Bronchial epithelial cell (primary cell): ENCODE measurements at places on chromosomes 11 and 22. TPM values are rescaled to one million over a fixed set of nuclear protein-coding genes. Genes with fewer than 3 reads are reported as not detected.

Gene MRGPRF
- total RNA-seq = 0.53 TPM in 1 of 2 replicates, not detected in the other

- peak; percentile 66 for DNase-seq
Measured at GRCh38 chr11:3807909-3808860, at the start of gene PGAP2. TSS of gene PGAP2 (plus strand) at chr11:3808560. CDS start at chr11:3811260, 2,700 bp downstream.

Gene OPCML
- not detected in 2 replicates for total RNA-seq

Gene VSTM5
- total RNA-seq = 0.51 and 0.79 TPM in 2 replicates
